Stomach (tissue), 19 donors: ENCODE measurements at places on chromosomes 2 and 18.

GRCh38 chr18:2573408-2573807 is 2.1 kb downstream of the NDC80 start:
- DNase-seq, result no peak

GRCh38 chr18:22221350-22221749 is 52.0 kb downstream of the GATA6 start:
- DNase-seq, result no peak

DNA sequence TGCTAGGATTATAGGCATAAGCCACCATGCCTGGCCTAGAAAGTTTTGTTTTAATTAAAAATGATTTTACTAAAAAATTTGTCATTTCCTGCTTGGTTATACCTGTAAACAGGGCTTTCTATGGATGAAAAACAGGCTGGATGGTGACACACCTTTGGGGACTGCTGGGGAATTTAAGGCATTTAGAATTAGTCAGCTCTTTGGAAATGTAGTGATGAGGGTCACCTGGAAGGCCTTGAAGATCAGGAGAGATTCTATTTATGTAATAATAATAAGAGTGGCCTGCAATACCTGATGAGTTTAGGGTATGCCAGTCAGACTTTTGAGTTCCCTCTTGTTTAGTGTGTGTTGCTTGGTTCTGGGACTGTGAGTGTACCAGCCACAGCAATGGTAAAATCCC is 51.1 kb downstream of the RALBP1 start:
- DNase-seq, result no peak

- no peak for DNase-seq
Measured at GRCh38 chr2:52035391-52035790, 1003.5 kb upstream of the NRXN1 start.

- DNase-seq, result no peak
Measured at GRCh38 chr2:24501813-24502212, 10.8 kb downstream of the NCOA1 start.
